Stimulated activated CD8-positive, alpha-beta memory T cell treated with anti-CD3 and anti-CD28 coated beads, Interleukin-7, amount 100 ng/mL, for 1 hour (primary cell): ENCODE measurements at places on chromosomes 12 and 14.

DNA sequence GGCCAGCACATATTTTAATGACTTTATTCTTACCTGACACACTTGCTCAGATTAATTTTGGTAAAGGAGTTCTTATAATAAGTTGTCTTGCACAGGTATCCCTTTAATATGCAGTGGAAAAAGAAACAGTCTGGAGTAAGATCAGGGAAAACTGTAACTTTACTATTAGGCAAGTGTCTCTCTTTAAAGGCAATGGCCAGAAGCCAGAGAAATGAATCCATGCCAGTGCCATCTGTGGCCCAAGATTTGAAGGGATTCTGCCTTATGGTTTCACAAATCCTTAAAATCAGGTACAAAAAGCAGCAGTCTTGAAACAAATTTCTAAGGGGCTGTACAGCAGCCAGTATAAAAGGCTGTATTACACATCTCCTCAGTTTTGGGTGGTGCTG is 22.4 kb downstream of the NFYB start:
- DNase-seq = no peak

GRCh38 chr12:130768120-130768519 is 52.0 kb upstream of the RIMBP2 start:
- DNase-seq = no peak

DNA sequence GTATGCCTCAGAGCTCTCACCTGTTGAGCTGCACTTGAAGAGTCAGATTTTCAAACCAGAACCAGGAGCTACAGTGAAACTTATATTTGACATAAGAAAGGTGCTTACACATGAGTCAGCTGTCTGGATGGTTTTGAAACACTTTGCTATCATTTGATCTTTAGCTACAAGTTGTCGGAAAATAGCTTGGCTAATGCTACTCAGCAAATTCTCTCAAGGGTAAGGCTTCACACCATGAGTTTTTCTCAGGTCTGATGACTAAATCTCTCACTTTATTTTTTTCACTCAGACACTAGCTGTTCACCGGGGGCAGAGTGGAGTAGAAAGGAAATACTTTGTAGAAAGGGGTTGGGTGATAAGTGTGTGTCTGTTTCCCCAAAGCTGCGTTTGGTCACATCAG is 171.8 kb downstream of the FLRT2 start:
- no peak for DNase-seq

GRCh38 chr14:31945701-31946100 is 131.4 kb upstream of the ARHGAP5 start:
- no peak for DNase-seq

- no peak for DNase-seq
These were observed 3.3 kb downstream of the COL2A1 start for GRCh38 chr12:48000878-48001504.
